ENCODE measurements at places on chromosomes 4 and X.

GRCh38 chr4:108488865-108489264 is 131.5 kb upstream of the RPL34 start:
- no peak for DNase-seq

- no peak for DNase-seq
Observed at GRCh38 chr4:139470997-139471665, 17.2 kb downstream of the RAB33B start.

- no peak for DNase-seq
Observed at GRCh38 chr4:65344278-65344825, 325.9 kb downstream of the EPHA5 start.

DNA sequence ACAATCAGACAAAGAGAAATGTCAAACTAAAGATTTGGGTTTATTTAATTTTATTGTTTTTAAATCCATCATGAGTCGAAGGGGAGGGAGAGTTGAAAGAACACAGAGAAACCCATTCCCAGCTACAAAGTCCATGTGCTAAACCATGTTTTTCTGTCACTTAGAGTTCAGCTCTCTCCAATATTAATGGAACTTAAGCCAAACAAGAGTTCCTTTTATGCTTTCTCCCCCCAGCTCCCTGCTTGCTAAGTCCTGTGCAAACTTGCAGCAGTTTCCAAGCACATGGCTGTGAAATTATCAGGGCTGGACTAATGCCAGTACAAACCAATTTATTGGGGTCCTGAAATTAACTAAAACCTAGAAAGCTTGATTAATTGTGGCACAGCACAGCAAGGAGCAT is 9.7 kb upstream of the CHRDL1 start:
- no peak for DNase-seq

- no peak for DNase-seq
Observed at GRCh38 chrX:47209508-47210238, 8.8 kb upstream of the CDK16 start.

- no peak for DNase-seq
Observed at GRCh38 chrX:38515291-38515690, 46.1 kb upstream of the TSPAN7 start.

DNA sequence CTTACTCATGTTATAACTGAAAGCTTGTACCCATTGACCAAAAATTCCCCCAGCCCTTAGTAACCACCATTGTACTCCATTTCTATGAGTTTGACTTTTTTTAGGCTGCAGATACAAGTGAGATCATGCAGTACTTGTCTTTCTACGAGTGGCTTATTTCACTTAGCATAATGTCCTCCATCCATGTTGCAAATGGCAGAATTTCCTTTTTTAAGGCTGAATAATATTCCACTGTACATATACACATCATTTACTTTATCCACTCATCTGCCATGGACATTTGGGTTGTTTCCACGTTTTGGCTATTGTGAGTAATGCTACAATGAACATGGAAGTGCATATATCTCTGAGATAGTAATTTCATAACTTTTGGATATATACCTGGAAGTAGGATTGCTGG is 10.4 kb downstream of the RBM3 start:
- no peak for DNase-seq

DNA sequence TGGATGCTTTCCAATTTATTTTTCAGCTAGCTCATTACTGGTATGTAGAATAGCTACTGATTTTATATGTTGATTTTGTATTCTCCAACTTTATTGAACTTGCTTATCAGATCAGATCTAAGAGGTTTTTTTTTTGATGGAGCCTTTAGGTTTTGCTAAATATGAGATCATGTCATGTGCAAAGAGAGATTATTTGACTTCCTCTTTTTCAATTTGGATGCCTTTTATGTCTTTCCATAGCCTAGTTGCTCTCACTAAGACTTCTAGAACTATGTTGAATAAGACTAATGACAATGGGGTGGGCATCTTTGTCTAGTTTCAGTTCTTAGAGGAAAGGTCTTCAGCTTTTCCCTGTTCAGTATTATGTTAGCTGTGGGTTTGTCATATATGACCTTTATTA is 11.7 kb downstream of the MAGEE1 start:
- no peak for DNase-seq

- DNase-seq, result no peak
Observed at GRCh38 chrX:103626855-103627254, 1.9 kb upstream of the TCEAL1 start.

Data from uterus (tissue), 4 donors.